ENCODE measurements at places on chromosomes 2 and 18. TPM values are rescaled to one million over a fixed set of nuclear protein-coding genes. Genes with fewer than 3 reads are reported as not detected.

CDH7 gene
- polyA plus RNA-seq, result not detected

ITPRIPL1 gene
- 4.4 TPM for polyA plus RNA-seq

REG3G gene
- polyA plus RNA-seq, result not detected

PSMA8 gene
- polyA plus RNA-seq, result 4.1 TPM

MYOM1 gene
- polyA plus RNA-seq, result 2.4 TPM

EMILIN1 gene
- 0.61 TPM for polyA plus RNA-seq

IL36G gene
- polyA plus RNA-seq, result not detected

ANKRD30BL gene
- polyA plus RNA-seq, result 0.64 TPM

SPDYA gene
- polyA plus RNA-seq, result 0.30 TPM

IL1R1 gene
- not detected for polyA plus RNA-seq

CD8B2 gene
- not detected for polyA plus RNA-seq

IL1RL2 gene
- polyA plus RNA-seq, result not detected

KIF1A gene
- not detected for polyA plus RNA-seq

UCN gene
- polyA plus RNA-seq, result 1.6 TPM

RTN4 gene
- polyA plus RNA-seq, result 50.9 TPM

ESCO1 gene
- polyA plus RNA-seq, result 11.4 TPM

COL3A1 gene
- polyA plus RNA-seq, result not detected

KCNIP3 gene
- not detected for polyA plus RNA-seq

GPR35 gene
- not detected for polyA plus RNA-seq

NCKAP5 gene
- not detected for polyA plus RNA-seq

G6PC2 gene
- not detected for polyA plus RNA-seq

BMP10 gene
- not detected for polyA plus RNA-seq

VWA3B gene
- not detected for polyA plus RNA-seq

LIMS4 gene
- polyA plus RNA-seq, result 1.4 TPM

GAL3ST2 gene
- polyA plus RNA-seq, result not detected

SERPINB7 gene
- polyA plus RNA-seq, result not detected

ACTR1B gene
- polyA plus RNA-seq, result 11.3 TPM

GALNT14 gene
- 0.68 TPM for polyA plus RNA-seq

DCDC2C gene
- not detected for polyA plus RNA-seq

FTCDNL1 gene
- polyA plus RNA-seq, result 2.0 TPM

PRKAG3 gene
- polyA plus RNA-seq, result not detected

TUBA4B gene
- polyA plus RNA-seq, result not detected

EML6 gene
- 3.8 TPM for polyA plus RNA-seq

STAM2 gene
- polyA plus RNA-seq, result 5.3 TPM

FAM124B gene
- not detected for polyA plus RNA-seq

NAPG gene
- 15.0 TPM for polyA plus RNA-seq

TANC1 gene
- 0.15 TPM for polyA plus RNA-seq

PARD3B gene
- 0.04 TPM for polyA plus RNA-seq

ITGAV gene
- polyA plus RNA-seq, result 0.61 TPM

CNDP1 gene
- not detected for polyA plus RNA-seq

LOXL3 gene
- 0.74 TPM for polyA plus RNA-seq

KIAA2012 gene
- not detected for polyA plus RNA-seq

SYT4 gene
- polyA plus RNA-seq, result not detected

PTMA gene
- 2,664 TPM for polyA plus RNA-seq

TSPYL6 gene
- polyA plus RNA-seq, result not detected

TMEM237 gene
- polyA plus RNA-seq, result 2.2 TPM

BUB1 gene
- polyA plus RNA-seq, result 0.94 TPM

NR4A2 gene
- polyA plus RNA-seq, result 22.7 TPM

TNFRSF11A gene
- polyA plus RNA-seq, result not detected

KCNK3 gene
- polyA plus RNA-seq, result not detected
